ENCODE measurements at places on chromosomes 12 and 14.

DNA sequence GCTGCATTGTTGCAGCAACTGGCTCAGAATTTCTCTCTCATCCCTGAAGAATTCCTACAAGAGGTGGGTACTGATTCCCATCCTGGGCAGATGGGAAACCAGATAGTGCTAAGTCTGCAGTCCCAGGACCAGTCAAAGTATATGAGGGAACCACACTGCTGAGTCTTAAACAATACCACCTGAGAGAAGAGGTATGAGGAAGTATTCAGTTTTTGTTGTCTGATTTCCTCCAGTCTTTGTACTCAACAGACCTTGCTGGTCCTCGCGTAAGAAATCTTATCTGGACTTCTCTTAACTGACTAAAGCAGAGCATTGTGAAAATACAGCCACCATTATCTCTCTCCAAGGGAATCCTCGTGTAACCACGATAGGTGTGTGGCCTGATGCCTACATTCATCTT is 3.6 kb upstream of the EDDM3A start:
- no peak for DNase-seq

DNA sequence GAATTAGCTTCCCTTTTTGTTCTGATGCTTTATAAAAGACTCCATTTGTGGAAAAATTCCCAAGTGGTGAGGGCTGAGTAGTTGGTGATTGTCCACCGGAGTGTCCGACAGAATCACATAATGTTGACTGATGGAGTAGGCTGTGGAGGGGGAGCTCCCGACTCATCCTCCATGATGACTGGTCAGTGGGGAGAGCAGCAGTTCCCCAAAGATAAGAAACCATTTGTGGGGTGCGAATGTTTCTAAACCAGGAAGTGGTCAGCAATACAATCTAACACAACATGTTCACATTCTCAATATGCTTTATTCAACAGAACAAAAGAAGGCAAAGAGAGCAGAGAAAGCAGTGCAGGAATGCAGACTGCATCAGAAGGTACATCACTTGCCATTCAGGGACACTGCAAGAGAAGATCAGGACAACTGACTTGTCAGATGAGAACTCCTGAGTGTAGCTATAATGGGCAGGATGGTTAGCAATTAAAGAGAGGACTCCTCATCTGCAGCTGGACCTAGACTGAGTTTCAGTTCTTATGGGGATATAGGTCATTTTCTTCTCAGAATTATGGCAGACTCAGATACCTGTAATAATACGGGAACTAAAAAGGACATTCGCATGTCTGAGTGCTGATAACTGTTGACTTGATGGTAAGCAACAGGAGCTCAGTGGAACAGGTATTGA is 5.4 kb downstream of the KRT6B start:
- DNase-seq = no peak

DNA sequence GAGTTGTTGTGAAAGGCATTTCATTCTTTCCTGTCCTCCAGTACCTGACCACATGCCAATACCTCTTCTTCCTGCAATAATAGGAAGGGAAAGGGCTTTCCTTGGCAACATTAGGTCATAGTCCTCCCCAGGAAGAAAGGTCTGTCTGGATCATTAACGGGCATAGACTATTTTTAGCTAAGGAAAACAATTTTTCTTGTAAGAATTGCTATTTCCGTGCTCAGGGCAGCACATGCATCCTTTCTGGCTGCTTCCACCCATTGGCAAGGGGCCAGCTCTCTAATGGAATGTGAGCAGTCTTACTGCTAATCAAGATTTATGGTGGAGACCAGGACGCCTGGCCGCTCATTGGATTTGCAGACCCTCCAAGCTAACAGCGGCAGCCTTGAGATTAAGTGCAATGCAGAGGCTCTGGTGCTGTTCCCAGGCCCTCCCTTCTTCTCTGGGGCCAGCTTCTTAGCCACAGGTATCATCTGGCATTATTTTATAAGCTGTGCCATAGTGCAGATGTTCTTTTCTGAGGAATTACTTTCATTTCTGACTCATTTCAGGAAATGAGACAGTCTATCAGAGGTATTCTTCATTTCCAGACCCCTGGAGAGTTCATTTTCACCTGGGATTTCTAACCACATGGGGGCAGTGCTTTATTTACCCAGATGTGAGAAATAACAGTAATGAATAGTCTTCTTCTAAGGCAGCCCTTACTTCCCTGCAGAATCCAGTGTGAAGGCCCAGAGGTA is 52.9 kb downstream of the ANO6 start:
- peak; percentile 96 for DNase-seq

GRCh38 chr12:108328420-108328819 is 10.7 kb downstream of the CMKLR1 start:
- no peak for DNase-seq

DNA sequence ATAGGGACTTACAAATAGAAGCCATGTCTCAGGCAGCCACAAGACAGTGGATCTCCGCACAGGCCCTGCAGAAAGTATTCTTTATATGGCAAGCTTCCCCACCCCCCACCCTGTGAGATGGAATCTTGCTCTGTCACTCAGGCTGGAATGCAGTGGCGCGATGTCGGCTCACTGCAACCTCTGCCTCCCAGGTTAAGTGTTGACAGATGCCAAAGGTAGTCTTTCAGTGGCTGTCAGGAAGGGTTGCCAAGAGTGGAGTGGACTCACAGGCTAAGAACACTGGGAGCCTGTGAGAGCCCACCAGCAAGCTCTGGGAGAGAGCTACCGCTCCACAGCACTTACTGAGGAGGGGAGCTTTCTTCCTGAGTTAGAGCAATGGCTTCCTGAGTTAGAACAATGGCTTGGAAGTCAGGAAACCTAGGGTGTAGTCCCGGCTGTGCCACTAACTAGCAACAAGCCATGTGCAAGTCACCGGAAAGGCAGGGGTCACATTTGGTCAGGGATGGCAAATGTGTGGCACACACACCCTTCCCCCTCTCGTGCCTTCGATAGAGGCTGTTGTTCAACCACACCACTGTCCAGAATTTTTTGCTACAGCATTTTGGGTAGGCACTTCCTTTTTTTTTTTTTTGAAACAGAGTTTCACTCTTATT is 2.6 kb downstream of the RNASE1 start:
- no peak for DNase-seq

DNA sequence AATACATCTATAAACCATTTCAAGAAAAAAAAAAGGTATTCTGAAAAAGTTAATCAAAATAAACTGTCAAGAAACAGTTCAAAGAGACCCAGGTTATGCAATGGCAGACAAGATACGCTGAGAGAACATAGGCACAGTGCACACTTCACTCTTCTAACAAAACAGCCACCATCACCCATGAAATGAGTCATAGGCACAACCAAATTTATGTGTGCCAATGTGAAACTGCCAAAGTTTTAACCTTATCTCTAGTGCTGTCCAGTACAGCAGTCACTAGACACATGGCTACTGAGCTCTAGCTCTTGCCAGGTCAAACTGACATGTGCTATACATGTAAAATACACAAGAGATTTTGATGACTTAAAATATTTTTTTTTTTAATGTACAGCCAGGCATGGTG is 1.4 kb downstream of the CEP128 start:
- no peak for DNase-seq

- no peak for DNase-seq
Observed at GRCh38 chr12:46369095-46369473, 3.5 kb downstream of the SLC38A2 start.

Measured in HT1080 (cell line).